Hippocampal formation (tissue), 2 donors: ENCODE measurements at places on chromosomes 11 and 22.

DNA sequence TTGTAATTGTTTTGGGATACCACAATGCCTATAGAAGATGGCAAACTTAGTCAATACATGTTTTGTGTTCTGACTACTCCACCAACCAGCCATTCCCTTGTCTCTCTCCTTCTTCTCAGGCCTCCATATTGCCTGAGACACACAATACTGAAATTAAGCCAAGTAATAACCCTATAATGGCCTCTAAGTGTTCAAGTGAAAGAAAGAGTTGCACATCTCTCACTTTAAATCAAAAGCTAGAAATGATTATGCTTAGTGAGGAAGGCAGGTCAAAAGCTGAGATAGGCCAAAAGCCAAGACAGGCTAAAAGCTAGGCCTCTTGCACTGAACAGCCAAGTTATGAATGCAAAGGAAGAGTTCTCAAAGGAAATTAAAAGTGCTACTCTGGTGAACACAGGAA, 318.7 kb downstream of the TTC28 start:
- DNase-seq: no peak

DNA sequence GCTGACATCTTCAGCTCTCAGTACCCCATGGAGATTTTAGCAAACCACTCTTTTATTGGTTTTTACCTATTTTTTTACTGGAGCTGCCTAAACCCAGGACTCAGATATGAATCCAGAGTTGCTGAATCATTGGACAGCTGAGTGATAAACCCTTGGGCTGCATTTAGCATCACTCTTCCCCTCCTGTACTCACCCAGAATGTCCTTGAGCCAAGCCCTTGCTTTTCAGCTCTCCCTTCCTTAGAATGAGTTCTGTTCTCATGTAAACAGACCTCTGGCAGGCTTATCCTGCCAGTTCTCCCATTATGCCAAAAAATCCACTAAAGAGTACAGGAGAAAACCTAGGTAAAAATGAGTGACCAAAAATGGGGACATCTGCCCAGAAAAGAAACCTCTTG, 200.1 kb upstream of the POU2AF2 start:
- no peak for DNase-seq

GRCh38 chr11:133898770-133899115, 53.4 kb upstream of the SPATA19 start:
- no peak for DNase-seq

DNA sequence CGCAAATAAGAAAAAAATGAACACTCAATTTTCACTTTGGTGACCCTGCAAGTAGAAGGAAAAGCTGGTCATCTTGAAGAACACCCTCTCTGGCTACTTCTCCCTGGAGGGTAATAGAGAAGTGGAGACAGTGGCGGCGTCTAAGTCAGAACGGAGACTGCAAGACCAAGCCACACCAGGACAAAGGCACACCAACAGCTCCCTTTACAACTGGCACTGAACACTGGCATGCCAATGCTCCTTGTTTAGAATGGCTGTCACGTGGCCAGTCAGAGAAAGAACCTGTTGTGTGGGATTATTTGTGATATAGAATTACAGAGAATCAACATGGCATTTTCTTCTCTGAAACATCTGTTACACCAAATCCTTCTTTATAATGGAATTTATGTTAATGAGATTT, 61.3 kb upstream of the YPEL1 start:
- DNase-seq: peak; percentile 59

- no peak for DNase-seq
These were observed 86.1 kb upstream of the BDNF start for GRCh38 chr11:27786331-27786730.

DNA sequence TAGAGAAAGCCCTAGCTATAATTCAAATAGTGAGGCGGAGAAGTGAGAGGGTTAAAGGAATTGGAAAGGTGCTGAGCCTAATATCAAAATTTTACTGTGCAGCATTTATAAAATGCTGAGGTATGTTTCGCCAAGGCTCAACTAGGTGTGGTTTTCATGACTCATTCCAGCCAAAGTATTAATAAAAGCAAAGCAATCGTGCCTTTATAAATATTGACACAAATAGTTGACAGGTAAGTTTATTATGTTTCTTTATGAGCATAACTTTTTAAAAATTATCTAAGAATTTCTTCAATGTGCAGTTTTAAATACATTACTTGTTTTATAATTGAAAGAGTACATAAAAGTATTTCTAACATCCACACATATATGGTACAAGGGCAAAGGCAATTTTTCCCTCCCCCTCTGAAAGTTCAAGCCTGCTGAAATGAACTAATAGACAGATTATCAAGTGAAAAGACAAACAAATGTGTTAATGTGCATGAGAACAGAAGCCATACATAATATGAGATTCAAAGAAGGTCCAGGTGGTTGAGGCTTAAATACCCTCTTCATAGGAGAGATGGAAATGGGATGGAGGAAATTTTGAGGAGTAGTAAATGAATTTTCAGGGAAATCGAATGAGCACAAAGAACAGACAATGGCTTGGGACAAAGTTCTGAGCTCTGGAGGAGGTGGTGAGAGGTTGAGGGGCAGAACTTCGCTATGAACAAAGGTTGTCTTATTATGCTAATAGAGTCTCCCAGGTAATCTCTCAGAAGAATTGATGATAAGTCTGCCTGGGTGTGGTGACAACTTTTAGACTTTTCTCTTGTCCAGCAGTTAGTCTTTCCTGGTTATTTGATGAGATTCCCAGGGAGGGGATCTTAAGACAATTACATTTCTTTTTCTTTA, 326.5 kb downstream of the BUD13 start:
- no peak for DNase-seq
